Stimulated activated CD4-positive, alpha-beta T cell treated with anti-CD3 and anti-CD28 coated beads, Interleukin-12 subunit alpha, Interleukin-12 subunit beta, amount 100 ng/mL, for 4 hours (primary cell): ENCODE measurements at places on chromosomes 5 and 9.

GRCh38 chr9:17134396-17135294 lies at the start of gene CNTLN:
Gene CNTLN (plus strand): TSS chr9:17135040. CDS start chr9:17135066, 26 bp downstream.
- peak; percentile 67 for DNase-seq

DNA sequence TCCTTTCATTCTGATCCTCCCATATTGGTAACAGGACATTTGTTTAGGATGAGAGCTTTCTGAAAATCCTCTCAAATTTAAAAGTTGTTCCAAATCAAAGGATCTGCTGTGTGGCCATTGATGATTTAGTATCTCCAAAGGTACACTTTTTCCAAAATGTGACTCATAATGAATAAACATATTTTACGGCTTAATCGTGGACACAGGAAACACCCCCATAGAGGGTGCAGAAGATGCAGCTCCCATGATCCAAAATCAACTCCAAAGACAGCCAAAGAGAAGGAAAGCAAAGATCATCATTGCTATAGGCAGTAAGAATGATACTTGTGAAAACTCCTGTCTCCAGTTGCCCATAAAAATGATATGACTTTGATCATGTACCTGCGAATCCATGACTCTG lies 239.7 kb downstream of the PIK3R1 start:
- DNase-seq = no peak

DNA sequence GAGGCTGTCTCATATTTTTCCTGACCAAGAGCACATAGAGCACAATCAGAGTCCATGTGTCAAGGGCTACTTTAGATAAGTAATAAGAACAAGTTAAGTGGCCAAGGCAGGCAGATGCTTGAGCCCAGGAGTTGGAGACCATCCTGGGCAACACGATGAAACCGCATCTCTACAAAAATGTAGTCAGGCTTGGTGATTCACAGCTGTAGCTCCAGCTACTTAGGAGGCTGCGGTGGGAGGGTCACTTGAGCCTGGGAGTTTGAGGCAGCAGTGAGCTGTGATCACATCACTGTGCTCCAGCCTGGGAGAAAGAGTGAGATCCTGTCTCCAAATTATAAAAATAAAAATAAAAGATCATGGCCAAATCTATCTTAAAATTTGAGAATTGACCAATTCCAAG lies 767.9 kb upstream of the CTNND2 start:
- DNase-seq = no peak

DNA sequence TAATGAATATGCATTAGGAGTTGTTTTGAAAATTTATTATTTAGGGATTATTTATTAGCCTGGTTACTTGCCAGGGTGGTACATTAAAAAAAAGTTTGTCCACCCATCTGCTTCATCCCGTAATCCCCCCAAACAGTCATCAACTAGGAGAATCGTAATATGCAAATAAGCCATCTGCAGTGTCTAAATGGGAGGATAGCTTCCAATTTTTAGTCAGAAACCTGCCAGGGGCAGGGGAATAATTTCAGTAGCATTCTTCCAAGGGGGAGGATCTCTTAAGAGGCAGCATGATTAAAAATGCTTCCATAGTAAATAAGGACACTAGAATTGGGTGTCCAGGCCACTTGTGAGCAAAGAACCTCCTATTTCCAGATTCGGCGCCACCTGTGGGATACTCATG lies 43.3 kb downstream of the SH3GL2 start:
- DNase-seq = no peak

DNA sequence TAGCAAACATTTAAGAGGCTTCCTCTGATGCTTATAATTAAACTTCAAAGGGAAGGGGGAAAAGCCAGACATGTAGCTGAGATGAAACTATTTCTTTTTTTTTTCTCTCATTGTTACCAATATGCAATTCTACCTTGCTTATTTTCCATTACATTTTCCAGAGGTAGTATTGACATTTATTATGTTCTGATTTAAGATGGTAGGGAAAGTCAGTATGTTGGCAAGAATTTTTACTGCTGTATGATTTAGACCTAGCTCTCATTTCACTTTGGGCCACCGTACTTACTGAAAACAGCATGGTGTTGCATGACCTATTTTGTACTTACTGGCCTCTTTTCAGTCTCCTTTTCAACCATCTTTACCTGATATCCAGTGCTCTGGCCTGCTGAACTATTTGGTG lies 9.6 kb upstream of the SPINK6 start:
- no peak for DNase-seq

DNA sequence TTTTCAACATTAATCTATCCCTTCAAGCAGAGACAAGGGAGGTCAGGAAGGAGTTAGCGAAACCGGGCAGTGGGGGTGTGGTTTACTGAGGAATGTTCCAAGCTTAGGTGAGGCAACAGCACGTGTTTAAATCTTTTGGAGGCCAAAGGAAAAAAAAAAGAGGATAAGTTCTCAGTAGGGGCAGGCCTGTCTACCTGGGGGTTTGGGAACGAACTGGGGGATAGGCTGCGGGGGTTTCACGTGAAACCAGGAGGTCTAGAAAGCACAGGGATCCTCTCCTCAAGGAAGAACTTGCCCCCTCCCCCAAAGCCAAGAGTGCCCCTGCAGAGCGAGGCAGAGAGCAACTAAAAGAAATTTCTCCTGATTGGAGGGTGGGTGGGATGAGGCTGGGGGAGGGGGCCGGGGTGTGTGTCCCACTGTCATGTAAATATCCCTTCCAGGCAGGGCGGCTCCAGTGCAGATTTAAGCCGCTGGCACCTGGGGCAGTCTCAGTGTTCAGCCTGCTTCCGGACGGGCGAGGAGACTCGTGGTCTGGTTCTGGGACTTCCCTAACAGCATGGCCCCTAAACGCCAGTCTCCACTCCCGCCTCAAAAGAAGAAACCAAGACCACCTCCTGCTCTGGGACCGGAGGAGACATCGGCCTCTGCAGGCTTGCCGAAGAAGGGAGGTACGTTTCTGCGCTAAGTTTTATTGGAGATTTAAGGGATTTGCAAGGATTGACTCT lies 5.5 kb upstream of the SET start:
- peak; percentile 32 for DNase-seq

DNA sequence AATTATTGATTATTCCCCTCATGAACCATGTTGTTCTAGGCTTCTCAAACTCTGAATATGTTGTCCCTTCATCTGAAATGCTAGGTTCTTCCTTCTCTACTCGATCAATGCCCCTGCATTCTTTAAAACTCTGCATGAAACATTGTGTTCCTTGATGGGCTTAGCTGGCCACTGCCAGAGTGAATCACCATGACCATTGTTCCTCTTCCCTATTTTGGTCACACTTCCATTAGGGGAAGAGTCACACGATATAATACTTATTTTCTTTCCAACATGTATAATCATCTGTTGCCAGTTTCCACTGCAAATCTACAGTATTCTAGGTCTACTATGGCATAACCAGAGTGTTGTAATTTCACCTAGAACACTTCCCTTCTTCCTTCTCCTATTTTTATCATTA lies 247.9 kb downstream of the TRPM3 start:
- no peak for DNase-seq

DNA sequence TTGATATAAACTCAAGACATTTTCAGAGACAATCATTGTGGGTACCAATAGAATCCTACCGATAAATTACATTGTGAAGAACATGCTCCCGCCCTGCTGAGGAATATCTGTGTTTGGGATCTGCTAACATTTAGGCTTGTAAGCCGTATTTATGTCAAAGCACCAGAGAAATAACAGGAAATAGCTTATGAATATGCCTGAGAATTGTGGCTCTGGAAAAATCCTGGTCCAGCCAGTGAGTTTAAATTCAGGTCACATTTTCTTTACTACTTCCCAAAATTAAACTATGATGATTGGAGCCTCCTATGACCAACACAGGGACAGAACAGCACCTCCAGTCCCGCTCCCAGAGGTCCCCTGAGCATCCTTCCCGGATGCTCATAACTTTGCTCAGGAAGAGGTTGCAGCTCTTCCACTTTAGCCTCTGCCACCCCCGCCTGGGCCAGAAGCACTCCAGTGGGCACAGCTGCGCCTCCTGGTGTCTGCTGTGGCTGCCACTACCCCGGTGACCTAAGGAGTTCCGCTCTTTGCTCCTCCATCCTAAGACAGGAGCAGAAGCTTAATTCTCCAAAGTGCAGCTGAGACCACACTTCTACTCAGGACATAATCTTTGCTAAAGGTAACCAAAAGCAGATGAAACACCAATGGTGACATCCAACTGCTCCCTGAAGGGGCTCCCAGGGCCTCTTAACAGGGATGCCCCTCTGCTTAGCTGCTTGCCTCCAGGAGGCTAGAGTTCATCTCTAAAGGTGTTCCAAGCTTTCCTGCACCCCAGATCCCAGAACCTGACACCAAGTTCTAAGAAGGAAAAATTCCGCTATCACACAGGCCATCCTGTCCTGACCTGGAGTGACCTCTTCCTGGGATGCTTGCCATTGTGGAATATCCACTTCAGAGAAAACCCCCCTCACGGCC lies 58.8 kb downstream of the SLC1A1 start:
- DNase-seq = no peak

DNA sequence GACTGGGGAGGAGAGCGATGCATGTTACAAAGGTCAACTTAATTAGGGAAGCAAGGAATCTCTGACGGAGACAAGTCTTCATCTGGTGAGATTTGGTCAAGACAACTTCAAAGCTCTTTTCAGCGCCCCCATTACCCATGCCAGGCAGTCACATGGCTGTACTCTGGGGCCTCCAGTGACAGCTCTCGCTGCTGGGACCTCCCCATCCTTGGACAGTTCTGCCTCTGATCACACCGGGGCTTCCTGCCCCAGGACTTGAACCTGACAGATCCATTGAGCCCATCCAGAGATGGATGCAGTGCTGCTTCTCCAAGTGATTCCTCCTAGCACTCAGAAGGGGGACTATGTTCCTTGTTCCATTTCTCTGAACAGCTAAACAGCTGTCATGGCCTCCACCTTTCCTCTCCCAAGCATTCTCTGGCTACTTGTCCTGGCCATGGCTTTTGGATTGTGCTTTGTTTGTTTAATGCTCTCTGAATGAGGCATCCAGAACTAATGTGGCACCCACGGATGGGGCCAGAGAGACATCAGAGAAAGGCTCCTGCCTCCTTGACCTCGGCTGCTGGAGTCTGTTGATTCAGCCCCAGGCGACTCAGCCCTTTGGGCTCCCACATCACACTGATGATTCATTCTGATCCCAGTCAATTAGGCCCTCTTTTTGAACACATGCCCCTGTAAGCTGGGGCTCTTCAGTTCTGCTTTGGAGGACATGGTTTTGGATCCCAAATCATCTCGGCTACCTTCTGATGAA lies 122.1 kb upstream of the ADAMTS16 start:
- DNase-seq = no peak

GRCh38 chr5:78587081-78587774 lies 61.3 kb downstream of the LHFPL2 start:
- no peak for DNase-seq
